Stimulated activated CD8-positive, alpha-beta memory T cell treated with anti-CD3 and anti-CD28 coated beads, Interleukin-4, amount 100 ng/mL, for 1 hour (primary cell): ENCODE measurements at places on chromosomes 5 and 9.

- no peak for DNase-seq
These were observed 14.8 kb downstream of the SPARC start for GRCh38 chr5:151671950-151672349.

DNA sequence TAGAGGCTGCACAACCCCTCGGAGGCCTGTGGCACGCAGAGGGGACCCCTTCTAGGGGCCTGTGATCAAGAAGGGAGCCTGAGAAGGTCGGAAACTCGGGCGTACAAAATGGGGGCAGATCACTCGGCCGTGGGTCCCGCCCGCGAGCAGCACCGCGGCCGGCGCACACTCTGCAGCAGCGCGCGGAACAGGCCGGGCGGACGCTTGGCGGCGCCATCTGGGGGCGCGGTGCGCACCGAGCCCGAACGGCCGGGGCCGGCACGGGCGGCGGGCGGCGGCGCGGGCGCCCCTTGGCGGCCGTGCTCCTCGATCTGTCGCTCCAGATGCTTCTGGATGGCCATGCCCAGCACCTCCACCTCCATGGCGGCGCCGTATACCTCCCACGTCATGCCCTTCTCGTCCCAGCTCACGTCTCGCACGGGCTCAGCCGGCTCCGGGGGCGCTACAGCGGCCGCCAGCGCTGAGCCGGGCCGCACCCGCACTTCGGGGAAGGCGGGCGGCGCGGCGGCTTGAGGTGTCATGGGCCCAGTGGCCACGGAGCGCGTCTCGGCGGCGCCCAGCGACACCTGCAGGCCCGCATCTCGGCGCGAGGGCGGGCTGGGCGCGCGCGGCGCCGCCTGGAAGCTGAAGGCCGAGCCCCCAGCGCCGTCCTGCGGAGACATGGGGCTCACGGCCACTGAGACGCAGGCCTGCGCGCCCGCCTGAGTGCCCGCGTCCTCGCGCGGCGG, 13.1 kb downstream of the GPRIN1 start:
- peak; percentile 40 for DNase-seq

GRCh38 chr9:132717326-132717945, 47.2 kb downstream of the GTF3C4 start:
- DNase-seq, result no peak

DNA sequence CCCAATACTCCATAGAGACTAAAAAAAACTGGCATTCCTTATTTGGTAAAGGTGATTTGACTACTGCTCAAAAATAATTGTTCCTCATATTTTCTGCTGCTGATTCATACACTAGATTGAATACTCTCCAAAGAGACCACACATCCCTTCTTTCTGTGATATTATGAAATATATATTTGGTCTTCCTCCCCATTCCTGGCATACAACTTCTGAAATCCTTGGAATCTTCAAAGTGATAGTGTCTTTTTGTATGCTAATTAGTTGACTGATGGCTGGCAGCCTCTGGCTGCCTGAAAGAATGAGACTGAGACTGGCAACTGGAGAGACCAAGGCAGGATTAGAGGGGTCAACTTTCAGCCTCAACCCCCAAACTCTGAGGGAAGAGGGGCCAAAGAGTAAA, 348.0 kb upstream of the RFX3 start:
- DNase-seq, result no peak

- DNase-seq, result no peak
These were observed 45.2 kb upstream of the SARDH start for GRCh38 chr9:133783331-133783731.
